ENCODE measurements at places on chromosomes 7 and 10. TPM values are rescaled to one million over a fixed set of nuclear protein-coding genes. Genes with fewer than 3 reads are reported as not detected.

GRCh38 chr7:148255333-148255732, 335.2 kb upstream of the C7orf33 start:
- no peak overlapping the region for H3K27ac ChIP-seq
- DNase-seq, result no peak
- H3K4me3 ChIP-seq, result no peak overlapping the region
- no peaks in the 10 kb centered on the region for H3K4me1 ChIP-seq
- no peaks in the 10 kb centered on the region for H3K27me3 ChIP-seq

- no peak overlapping the region for H3K27ac ChIP-seq
- H3K36me3 ChIP-seq, result no peaks in the 10 kb centered on the region
- no peaks in the 10 kb centered on the region for H3K27me3 ChIP-seq
- H3K4me3 ChIP-seq, result no peak overlapping the region
- DNase-seq, result no peak
- H3K4me1 ChIP-seq, result no peaks in the 10 kb centered on the region
These were observed 23.0 kb upstream of the ZNF488 start for GRCh38 chr10:47406870-47407691.

DNA sequence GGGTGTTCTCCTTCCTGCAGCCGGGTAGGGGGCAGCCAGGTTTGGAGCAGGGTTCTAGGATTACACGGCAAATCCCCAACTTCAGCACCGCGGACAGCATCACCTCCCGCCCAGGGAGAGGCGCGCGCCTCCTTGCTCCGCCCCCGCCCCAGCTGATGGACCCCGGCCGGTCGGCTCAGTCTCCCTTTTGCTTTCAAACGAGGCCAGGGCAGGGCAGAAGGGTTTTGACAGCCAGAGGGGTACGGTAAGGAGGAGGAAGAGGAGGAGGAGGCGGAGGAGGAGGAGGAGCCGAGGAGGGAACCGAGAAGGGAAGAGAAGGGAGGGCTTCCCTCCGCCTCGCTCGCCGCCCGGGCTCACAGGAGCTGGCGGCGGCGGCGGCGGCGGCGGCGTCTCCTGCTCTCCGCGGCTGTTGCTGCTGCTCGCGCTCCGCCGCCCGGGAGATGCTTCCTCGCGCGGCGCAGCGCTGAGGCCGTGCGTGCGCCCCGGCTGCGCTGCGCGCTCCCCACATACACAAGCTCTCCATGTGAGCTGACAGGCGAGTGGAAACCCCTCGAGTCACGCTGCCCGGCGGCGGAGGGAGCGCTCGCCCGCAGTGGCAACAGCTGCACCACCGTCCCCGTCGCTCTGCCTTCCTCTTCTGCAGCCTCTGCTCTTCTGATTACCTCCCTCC, 615 bp upstream of the CNTNAP2 start:
- H3K4me1 ChIP-seq, result no peaks in the 10 kb centered on the region
- peak; percentile 48 for DNase-seq
- no peak overlapping the region for H3K27ac ChIP-seq
- H3K36me3 ChIP-seq, result no peaks in the 10 kb centered on the region

ZNF736 gene
- 8.0 TPM for total RNA-seq

- H3K4me1 ChIP-seq, result no peaks in the 10 kb centered on the region
- no peak overlapping the region for H3K4me3 ChIP-seq
These were observed 190.8 kb downstream of the POU6F2 start for GRCh38 chr7:39168403-39169098.

- peak; percentile 45 for DNase-seq
- peak overlapping the region; percentile 40 for H3K4me3 ChIP-seq
- H3K4me1 ChIP-seq, result peaks cover 39% of the 10 kb centered on the region
- H3K27me3 ChIP-seq, result no peaks in the 10 kb centered on the region
These were observed 51.4 kb upstream of the PFKFB3 start for GRCh38 chr10:6151087-6151977.

DNA sequence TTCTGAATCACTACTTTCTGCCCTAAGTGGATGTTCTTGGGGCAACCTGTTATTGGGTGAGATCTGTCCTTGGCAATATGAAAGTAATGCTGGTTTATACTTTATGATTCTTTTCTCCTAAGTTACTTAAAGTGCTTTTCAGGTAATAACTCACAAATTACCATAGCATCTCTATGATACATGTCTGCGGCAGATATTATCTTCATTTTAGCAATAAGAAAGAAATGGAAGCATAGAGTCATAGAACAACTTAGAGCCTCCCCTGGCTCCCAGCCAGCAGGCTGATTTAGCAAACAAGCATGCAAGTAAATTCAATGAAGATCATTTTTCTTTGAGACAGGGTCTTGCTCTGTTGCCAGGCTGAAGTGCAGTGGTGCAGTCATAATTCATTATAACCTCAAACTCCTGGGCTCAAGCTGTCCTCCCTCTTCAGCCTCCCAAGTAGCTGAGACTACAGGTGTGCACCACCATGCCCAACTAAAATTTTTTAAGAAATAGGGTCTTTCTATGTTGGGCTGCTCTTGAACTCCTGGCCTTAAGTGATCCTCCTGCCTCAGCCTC, 38.1 kb upstream of the GRM8 start:
- no peaks in the 10 kb centered on the region for H3K27me3 ChIP-seq
- no peaks in the 10 kb centered on the region for H3K4me1 ChIP-seq
- no peak overlapping the region for H3K4me3 ChIP-seq
- DNase-seq, result no peak
- no peaks in the 10 kb centered on the region for H3K36me3 ChIP-seq
- H3K27ac ChIP-seq, result no peak overlapping the region

ZNF804B gene
- not detected for total RNA-seq

PDZD7 gene
- 0.08 TPM for total RNA-seq

- no peak for DNase-seq
- no peak overlapping the region for H3K4me3 ChIP-seq
- H3K27me3 ChIP-seq, result no peaks in the 10 kb centered on the region
- H3K4me1 ChIP-seq, result no peaks in the 10 kb centered on the region
- H3K36me3 ChIP-seq, result no peaks in the 10 kb centered on the region
These were observed 309.8 kb downstream of the ADK start for GRCh38 chr10:74460812-74461211.

DNA sequence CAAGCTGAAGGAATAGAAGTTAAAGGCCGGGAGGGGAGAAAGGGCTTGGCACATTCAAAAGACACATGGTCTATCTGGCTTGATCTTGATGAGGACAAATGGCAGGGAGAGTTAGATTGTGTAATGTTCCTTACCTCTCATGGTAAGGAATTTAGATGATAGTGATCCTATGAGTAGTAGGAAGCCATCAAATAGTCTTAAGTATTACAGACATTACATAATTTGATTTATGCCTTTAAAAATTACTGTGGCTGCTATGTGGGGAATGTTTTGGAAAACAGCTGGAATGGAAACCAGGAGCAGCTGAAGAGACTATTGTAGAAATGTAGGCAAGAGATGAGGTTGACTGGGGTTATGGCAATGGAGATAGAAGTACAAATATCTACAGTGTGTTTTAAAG, 351.3 kb upstream of the BMPER start:
- H3K27ac ChIP-seq, result no peak overlapping the region
- no peaks in the 10 kb centered on the region for H3K36me3 ChIP-seq
- H3K4me3 ChIP-seq, result no peak overlapping the region
- H3K4me1 ChIP-seq, result peaks cover 47% of the 10 kb centered on the region

GRCh38 chr7:92053312-92053711, 81.0 kb downstream of the CYP51A1 start:
- H3K4me1 ChIP-seq, result peaks cover 9% of the 10 kb centered on the region
- no peak for DNase-seq
- peak overlapping the region; percentile 23 for H3K27ac ChIP-seq
- H3K27me3 ChIP-seq, result no peaks in the 10 kb centered on the region
- no peak overlapping the region for H3K4me3 ChIP-seq

DNA sequence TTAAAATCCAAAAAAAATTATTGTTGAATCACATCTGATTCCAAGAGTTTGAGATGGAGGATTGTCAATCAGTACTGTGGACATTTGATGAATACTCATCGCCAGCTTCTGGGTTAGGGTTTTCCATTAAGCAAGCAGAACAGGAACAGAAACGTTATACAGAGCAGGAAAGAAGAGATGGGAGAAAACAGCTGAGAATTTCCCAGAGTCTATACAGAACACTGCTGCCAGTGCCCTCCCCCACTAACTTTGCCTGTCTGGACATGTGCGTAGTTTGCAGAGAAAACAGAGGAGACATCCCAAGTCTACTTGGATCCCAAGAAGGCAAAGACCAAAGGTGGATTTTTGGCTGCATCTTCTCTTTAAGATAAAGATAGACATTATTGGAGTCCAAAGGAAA, 19.0 kb downstream of the C10orf90 start:
- H3K4me1 ChIP-seq, result no peaks in the 10 kb centered on the region
- H3K4me3 ChIP-seq, result no peak overlapping the region

GRCh38 chr10:10394933-10395658, 622.6 kb upstream of the CELF2 start:
- no peak for DNase-seq
- H3K27ac ChIP-seq, result no peak overlapping the region
- H3K27me3 ChIP-seq, result no peaks in the 10 kb centered on the region

DNA sequence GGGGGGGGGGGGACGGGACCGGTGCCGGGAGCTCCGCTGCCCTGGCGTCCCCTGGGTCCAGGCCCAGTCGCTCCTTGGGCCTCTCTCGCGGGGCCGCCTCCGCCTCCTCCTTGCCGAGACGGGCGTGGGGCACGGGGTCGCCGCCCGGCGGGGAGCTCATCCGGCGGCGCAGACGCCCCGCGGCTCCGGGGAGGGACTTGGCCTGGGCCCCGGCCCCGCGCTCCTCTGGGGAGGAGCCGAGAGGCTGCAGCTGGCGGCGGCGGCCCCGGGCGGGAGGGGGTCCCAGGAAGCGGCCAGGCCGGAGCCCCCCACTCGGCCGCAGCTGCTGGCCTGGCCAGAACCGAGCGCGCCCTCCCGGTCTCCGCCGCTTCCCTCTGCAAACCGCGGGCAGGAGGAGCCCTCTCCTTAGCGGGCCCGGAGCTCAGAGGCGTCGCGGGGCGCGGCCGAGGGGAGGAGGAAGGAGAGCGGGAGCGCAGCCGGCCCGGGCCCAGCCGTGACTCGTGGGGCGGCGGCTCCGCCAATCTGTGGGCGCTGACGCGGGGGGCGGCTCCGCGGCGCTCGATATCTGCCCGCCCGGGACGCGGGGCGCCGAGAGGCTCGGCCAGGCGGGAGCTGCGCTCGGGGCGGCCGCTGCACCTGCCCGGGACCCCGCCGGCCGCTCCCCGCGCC, at the start of gene FAM20C:
Gene FAM20C, plus strand, starts transcription at position 591 of the 669 bp plus-strand sequence. CDS start 629 bp downstream, outside the sequence.
- H3K4me1 ChIP-seq, result peaks cover 32% of the 10 kb centered on the region
- peak; percentile 90 for DNase-seq
- H3K36me3 ChIP-seq, result peaks cover 22% of the 10 kb centered on the region
- no peaks in the 10 kb centered on the region for H3K27me3 ChIP-seq

DNA sequence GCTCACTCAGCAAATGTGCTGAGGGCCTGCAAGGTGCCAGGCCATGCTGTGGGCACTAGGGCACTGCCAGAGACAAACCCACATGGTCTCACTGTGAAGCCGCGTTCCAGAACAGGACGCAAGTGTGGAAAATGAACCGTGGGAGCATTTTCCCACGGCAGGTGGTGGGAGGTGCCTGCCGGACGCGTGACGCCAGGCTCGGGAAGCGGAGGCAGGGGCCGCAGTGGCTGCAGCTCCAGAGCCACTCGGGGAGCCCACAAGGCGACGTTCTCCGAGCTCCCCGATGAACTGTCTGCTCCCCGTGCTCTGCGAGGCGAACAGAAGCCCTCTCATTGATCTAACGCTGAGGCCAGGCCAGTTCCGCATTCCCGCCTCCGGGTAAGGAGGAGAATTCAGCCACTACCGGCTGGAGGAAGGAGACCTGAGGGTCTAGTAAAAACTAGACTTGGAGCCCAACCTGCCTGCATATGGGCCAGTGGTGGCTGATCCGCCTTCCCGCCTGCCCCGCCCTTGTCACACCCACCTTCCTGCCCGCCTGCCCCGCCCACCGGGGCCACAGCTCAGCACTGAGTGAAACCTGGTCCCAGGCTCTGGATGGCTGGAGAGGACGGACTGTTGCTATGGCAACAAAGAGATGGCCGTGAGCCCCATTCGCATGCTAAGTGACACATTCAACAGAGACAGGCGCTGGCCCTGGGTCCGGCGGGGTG, 13.1 kb downstream of the ADGRA1 start:
- no peaks in the 10 kb centered on the region for H3K36me3 ChIP-seq
- no peaks in the 10 kb centered on the region for H3K4me1 ChIP-seq
- no peak overlapping the region for H3K4me3 ChIP-seq

DNA sequence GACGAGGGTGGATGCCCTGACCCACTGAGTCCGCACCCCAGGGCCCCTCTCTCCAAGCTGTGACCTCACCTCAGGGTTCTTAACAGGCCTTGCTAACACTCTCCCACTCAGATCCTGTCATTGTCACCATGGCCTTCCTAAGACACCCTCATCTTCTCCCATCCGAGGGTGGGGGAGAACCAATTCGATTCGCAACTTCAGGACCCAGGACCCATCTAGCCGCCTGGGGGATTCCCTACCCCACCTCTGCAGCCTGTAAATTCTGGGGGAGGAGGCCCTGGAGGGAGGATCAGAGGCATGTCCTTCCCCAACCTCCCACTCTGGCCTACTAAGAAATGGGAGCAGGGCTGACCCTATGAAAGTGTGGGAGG, 17.4 kb downstream of the TRIM8 start:
- no peaks in the 10 kb centered on the region for H3K36me3 ChIP-seq
- H3K4me1 ChIP-seq, result peaks cover 10% of the 10 kb centered on the region
- DNase-seq, result no peak
- H3K4me3 ChIP-seq, result no peak overlapping the region
- no peak overlapping the region for H3K27ac ChIP-seq
- no peaks in the 10 kb centered on the region for H3K27me3 ChIP-seq
